ENCODE measurements at places on chromosomes 5 and 9.

GRCh38 chr5:143073766-143074165 is 303.6 kb downstream of the ARHGAP26 start:
- no peak for DNase-seq

DNA sequence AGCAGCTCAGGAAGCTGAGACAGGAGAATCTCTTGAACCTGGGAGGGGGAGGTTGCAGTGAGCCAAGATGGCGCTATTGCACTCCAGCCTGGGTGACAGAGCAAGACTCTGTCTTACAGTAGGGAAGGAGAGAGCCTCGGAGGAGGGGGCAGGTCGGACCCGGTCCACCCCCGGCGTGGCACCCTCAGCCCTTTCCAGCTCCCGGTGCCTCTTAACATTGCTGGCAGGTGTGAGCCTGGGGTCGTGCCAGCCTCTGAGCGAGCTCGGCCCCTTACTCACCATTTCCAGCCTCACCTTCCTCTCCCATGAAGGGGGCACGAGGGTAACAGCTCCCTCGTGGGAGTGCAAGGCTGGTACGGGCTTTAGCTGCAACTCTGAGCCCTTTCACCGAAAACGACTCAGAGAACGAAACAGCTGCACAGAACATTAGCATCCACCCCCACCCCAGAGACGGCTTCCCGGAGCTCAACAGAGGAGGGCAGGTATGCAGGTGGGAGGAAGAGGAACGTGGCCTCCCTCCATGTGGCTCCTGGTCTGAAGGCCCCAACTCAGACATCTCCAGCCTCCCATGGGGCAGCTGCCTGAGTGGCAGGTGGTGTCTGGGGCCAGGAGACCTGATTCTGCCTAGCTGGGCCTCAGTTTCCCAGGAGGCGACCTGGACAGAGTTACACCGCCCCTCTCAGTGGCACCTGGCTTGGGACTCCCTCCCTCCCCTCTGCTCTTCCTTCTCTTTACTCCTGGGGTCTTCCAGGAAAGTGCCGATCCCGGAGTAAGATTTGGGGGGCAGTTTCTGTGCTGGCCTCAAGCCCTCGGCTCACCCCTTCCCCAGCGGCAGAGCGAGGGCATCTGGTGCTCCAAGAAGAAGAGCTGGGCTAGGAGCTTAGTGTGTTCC is 28.5 kb upstream of the ABO start:
- no peak for DNase-seq

GRCh38 chr5:130541617-130542221 is 623.3 kb downstream of the HINT1 start:
- no peak for DNase-seq

GRCh38 chr5:41648996-41649395 is 138.6 kb upstream of the PLCXD3 start:
- DNase-seq = no peak

DNA sequence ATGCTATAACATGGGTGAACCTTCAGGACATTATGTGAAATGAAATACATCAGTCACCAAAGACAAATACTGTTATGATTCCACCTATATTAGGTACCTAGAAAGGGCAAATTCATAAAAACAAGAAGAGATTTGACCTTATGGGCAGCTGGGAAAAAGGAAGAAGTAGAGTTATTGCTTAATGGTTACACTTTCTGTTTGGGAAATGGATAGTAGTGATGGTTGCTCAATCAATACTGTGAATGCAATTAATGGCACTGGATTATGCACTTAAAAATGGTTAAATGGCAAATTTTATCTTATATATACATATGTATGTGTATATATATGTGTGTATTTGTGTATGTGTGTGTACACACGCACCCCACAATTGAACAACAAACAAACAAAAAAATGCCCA is 15.2 kb downstream of the FKBP15 start:
- no peak for DNase-seq

DNA sequence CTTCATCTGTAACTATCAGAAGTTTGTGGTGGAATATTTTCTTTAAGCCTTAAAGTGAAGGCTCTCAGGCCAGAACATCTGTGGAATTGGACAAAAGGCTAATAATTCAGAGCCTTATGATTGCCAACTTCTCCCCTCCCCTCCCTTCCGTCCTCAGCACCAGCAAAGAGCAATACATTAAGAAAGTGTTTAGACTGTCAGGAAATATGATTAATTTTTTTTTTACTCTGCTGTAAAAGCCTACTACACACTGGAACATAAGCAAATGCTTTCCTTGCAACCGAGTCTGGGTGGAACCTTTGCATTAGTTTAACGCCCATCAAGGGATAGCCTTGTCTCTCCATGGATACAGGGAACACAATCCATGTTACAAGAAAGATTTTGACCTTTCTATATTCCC is 110.3 kb upstream of the TARS1 start:
- no peak for DNase-seq

DNA sequence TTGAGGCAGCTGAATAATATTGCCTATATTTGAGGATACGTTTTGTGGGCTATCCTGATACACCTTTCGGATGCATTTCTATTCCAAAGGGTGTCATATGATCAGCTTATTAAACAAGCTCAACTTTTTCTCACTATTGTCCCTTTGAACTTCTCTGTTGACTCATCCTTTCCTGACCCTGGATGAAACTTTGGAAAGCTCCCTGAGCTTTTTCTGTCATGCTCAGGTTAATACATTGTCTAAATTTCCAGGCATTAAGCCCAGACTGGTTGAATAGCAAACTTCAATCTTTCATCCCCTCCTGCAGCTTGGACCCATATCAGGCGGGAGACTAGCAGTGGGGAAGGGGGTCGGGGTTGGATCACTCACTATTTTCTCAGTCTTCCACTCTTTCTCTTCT is 104.9 kb upstream of the PTPN3 start:
- DNase-seq = no peak

DNA sequence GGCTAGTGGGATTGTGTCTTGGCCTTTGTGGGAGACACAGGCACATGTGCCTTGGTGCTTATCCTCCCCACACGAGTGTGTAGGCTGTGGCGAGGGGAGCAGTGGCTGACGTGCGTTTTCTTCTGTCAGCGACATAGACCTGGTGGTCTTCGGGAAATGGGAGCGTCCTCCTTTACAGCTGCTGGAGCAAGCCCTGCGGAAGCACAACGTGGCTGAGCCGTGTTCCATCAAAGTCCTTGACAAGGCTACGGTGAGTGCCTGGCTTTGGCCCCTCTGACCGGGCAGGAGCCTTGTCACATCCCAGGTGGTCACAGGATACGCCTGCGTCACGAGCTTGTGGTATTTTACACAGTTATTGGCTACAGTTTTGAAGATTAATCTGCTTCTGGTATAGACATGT is 26.4 kb downstream of the TENT4A start:
- no peak for DNase-seq

Data from amniotic stem cell (primary cell).